ENCODE measurements at places on chromosomes 4 and X.
A peak's percentile ranks its signal among the peaks of the same experiment; 100 is the strongest.

DNA sequence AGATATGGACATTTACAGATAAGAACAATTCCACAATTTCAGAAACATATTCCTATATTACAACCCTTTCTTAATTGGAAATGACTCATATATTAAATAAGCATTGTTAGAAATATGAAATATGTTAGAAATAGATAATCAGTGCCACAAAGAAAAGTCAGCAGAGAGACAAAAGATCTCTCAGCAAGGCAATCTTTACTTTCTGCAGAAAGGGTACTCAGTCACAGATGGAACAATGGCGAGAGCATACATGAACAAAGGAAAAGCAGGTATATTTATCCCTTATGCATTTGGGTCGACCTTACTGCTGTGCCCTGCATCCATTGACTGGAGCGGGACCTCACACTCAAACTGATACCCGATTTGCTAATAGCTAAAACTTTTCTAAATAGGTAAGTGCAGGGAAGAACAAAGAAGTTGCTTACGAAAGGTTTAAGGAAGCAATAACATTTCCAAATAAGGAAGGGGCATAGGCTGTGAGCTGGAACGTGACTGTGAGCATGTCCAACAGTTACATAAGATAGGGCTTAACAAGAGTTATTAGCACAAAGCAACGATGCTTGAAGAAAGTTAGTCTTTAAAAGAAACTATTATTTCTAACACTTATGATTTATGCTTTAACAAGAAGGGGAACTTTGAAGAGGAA lies 40.8 kb downstream of the MGARP start:
- no peak for DNase-seq

DNA sequence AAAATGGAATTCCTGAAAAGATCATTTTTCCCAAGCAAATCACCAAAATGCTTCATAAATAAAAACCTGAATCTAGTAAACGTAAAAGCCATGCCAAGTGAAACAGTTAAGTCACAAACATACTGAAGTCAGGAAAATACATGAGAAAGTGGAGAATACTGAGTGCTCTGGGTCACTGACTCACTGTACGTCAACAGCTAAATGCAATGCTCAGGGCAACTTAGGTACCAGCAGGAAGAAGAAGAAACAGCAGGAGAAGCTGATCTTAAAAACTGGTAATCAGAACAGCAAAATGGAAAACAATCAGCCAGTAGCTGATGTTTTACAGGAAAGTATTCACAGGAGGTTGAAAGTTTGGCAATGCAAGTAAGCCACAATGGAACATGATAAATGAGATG lies 252.6 kb upstream of the ETNPPL start:
- no peak for DNase-seq

- DNase-seq: no peak
These were observed 47.1 kb downstream of the MTHFD2L start for GRCh38 chr4:74205046-74205445.

DNA sequence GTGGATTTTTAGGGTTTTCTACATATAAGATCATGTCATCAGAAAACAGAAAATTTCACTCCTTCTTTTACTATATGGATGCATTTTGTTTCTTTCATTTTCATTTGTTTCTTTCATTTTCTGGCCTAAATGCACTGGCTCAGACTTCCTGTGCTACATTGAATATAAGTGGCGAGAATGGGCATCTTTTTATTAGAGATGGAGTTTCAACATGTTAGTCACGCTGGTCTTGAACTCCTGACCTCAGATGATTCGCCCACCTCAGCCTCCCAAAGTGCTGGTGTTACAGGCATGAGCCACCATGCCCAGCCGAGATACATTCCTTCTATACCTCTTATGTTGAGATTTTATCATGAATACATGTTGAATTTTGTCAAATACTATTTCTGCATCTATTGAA lies 61.8 kb downstream of the BRWD3 start:
- peak; percentile 33 for DNase-seq

GRCh38 chr4:7596918-7597606 lies 162.3 kb upstream of the PSAPL1 start:
- no peak for DNase-seq

DNA sequence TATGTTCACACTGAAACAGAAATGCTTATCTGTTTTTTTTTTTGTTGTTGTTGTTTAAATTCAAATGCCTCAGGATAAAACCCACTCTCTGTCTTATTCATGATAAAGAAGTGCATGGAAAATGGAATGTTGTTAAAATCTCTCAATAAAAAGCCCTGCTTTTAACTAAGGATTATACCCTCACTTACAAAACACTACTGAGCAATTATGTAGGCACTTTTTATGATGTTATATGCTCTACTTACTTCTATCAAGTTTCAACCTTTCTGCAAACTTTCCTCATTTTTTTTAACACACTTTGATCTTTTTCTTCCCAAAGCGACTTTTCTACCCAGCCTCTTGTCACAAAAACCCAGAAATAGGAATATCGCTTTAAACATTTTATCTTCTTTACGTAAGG lies 26.5 kb downstream of the SLIT2 start:
- no peak for DNase-seq

GRCh38 chr4:61918987-61919386 lies 718.9 kb downstream of the ADGRL3 start:
- DNase-seq: no peak

DNA sequence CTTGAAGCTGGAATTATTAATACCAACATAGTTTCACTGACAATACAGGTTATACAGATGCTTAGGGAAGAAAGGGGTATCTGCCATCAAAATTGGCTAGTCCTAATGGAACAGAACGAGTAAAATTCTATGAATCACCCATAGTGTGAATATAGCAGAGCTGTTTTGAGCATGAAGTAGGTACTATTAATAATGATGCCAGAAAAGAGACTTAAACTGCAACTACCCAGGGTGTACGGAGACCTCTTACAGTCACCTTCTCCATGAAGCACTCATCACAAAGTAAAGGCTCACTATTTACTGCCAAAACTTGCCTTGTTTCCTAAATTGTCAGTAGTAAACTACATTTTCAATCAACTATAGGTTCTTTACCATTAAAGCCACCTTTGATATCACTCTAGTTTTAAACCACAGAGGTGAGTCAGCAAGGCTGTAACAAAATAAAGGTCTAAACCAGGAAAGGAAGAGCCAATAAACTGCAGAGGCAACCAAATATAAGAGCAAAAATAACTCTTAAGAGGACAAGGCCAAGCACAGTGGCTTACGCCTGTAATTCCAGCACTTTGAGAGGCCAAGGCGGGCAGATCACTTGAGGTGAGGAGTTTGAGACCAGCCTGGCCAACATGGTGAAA lies 114.4 kb downstream of the FRYL start:
- DNase-seq: peak; percentile 11

GRCh38 chrX:149846789-149847188 lies 34.2 kb upstream of the MAGEA8 start:
- DNase-seq: no peak

GRCh38 chr4:20020056-20020455 lies 231.6 kb upstream of the SLIT2 start:
- DNase-seq: no peak

DNA sequence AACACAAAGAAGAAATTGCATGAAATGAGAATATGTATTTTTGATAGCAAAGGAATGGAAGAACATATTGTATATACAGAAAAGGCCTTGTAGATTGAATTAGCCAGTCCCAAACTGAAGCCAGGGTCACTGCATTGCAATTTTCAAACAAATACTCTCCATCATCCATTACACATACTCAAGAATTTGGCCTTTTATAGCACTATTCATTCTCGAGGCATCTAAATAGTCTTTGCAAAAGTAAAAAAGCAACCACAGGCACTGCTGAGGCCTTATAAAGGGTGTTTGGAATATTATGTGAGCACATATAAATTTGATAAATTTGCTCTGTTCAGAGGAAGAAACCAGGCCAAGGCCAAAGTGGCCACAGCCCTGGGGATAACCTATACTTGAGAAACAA lies 123.0 kb downstream of the ZNF827 start:
- peak; percentile 68 for DNase-seq

DNA sequence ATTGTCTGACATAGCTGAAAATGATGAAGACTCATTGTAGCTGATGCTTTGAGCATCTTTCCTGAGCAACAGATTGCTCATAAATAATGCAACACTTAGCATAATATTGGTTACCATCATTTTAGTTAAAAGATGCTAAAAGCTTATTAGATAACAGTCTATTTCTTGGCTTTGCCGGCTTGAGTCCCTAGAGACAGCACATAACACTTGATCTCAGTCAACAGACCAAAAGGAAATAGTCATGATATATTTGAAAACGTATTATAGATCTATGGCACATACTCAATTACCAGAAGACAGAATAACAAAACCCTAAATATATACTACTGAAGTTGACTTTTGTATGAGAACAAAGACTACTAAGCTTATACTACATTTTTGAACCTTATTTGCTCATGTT lies 846.7 kb upstream of the EPHA5 start:
- DNase-seq: no peak

- no peak for DNase-seq
These were observed 300.1 kb upstream of the TRAM1L1 start for GRCh38 chr4:117385526-117385925.

- no peak for DNase-seq
These were observed 1.2 kb downstream of the ARHGAP6 start for GRCh38 chrX:11664211-11665167.

DNA sequence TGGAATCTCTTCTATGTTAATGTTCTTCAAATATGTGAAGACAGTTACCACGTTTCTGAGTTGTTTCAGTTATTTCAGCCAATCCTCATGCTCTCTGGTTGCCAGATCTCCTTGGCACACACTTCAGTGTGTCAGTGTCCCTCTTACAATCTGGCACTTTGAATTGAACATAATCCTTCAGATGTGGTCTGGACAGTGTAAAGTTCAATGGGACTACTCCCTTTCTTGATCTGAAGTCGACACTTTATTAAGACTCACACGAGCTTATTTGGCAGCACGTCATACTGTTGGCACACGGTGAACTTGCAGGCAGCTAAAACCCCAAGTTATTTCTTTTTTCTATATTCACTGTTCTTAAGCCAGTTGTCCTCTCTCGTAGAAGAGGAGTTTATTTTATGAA lies 28.2 kb downstream of the ARSJ start:
- no peak for DNase-seq

DNA sequence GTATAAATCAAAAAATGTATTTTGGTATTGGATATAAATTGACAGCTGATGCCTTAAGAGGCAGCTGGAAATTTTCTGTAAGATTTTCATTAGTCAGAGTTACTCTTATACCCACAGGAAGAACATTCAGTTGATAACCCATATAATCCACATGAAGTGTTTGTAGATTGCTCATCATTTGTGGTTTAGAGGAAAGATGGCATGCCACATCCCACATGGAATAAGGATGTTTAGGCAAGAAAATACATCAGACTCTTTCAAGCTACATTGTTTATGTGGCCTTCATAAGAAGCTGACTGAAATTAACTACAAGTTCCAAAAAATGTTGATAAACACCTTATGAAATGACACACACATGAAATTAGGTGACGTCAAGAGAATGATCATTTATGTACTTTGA lies 56.6 kb downstream of the AREG start:
- peak; percentile 84 for DNase-seq

GRCh38 chrX:70422851-70423341 lies at the start of gene GDPD2:
TSS of gene GDPD2 (plus strand) at chrX:70423314. CDS start at chrX:70424985, 1,671 bp downstream.
- no peak for DNase-seq

DNA sequence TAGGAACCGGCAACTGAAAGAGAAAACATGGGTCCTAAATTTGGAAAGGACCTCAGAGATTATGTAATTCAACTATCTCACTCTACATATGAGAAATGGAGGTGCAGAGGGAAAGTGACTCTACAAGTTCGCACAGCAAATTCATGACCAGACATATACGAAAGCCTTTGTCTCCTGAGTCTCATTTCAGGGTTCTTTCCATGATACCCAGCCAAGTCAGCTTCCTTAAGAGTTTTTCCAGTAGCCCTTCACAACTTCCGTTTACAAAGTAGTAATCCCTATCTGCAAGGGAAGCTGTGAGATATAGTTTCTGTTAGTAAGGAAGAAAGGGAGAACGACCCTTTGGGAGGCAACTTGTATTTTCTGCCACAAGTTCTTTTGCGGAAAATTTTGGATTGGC lies 110.6 kb downstream of the TEX13A start:
- DNase-seq: no peak

DNA sequence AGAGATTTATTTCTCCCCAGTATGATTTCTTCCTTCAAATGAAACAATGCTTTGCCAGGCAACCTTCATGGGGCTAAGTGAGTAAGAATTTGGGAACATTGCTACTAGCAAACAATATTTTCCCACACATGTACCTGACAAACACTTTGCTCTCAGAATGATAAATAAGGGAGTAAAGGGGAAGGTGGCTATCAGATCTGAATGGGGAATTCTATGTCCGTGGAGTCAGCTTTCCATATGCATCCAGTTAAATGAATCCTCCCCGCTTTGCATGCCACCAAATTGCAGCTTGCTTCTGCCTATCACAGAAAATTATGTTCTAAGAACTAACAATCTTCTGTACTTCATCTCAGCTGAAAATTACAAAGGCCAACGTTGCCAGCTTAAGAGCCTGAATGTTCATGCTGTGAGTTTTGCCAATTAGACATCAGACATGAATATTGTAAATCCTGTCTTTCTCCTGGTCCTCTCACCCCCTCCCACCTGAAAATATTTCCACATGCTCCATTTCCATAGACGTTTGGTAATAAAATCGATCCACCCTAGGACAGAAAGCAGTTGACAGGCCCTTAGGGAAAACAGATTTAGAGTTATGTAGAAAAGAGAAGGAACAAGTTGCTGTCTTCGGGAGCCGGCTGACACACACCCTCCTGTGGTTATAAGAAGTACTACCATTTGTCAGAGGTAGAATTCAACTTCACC lies 6.3 kb downstream of the MEPE start:
- DNase-seq: peak; percentile 41

DNA sequence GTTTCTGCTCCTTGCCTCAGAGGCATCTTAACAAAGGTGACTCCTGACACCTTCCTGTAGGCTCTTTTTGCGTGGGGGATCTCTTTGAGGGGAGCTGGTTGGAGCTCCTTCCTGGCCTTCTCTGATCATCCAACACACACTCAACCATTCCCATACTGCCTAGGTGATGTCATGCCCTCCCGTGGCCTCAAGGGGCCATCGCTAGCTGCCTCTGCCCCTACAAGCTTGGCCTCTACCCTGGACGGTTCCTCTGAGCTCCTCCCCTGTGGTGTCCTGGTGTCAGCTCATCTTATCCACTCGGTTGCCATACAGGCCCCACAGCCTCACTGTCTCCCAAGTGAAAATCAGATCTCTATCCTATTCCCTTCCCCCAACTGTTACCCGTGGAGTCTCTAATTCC lies 13.7 kb upstream of the ZNF185 start:
- DNase-seq: no peak
